ENCODE measurements at places on chromosomes 4 and X.

- peak; percentile 22 for DNase-seq
Observed at GRCh38 chrX:31423609-31424189, 351.9 kb upstream of the FTHL17 start.

GRCh38 chrX:107576841-107577240, 51.5 kb upstream of the PRPS1 start:
- DNase-seq: no peak

- no peak for DNase-seq
Observed at GRCh38 chrX:83077606-83078005, 430.5 kb upstream of the POU3F4 start.

DNA sequence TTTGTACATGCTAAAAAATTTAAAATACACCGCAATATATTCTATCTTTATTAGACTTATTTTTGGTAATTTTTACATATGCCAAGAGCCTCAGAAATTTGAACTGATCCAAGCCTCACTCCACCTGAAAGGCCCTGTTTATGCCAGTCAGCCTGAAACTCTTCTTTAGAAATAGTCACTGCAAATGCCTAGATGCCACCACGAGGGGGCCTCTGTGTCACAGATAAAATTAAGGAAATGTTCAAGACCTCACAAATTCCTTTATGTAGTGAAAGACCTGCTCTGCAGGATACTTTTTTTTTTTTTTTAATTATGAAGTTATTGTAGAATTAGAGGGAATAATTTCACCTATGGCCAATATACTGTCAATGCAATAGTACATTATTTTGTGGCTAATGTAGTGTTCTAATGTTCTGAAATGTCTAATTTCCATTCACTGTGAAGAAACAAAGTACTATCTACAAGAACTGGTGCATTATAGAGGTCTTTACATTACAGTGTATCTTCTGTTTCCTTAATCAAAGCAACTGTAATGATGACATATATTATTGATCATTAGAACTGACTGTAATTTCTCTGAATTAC, 69.8 kb downstream of the DTHD1 start:
- DNase-seq: peak; percentile 32

DNA sequence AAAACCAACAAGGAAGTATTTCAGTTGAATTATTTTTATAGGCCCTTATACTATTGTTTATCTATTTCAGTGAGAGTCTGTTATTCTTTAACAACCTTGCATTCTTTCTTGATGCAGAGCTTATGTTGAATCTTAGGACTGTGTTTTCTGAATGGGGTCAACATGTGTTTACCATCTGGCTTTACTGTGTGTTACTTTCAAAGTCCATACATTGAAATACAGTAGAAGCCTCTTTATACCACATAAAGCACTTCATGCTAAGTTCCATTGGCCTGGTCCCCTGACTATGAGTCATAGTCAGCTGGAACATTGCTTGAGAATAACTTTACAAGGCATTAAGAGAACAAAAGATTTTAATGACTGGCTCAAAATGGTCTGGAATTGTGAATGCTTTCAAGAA, 152.6 kb downstream of the GASK1B start:
- DNase-seq: peak; percentile 55

- DNase-seq: no peak
Observed at GRCh38 chrX:142742581-142742980, 283.1 kb upstream of the SPANXN4 start.

- DNase-seq: no peak
Observed at GRCh38 chr4:121307445-121308327, 73.1 kb downstream of the QRFPR start.

Data from RCC 7860 (cell line).